Stimulated activated CD8-positive, alpha-beta memory T cell treated with anti-CD3 and anti-CD28 coated beads, Interleukin-7, amount 100 ng/mL, for 1 hour (primary cell): ENCODE measurements at places on chromosomes 5 and 9.

DNA sequence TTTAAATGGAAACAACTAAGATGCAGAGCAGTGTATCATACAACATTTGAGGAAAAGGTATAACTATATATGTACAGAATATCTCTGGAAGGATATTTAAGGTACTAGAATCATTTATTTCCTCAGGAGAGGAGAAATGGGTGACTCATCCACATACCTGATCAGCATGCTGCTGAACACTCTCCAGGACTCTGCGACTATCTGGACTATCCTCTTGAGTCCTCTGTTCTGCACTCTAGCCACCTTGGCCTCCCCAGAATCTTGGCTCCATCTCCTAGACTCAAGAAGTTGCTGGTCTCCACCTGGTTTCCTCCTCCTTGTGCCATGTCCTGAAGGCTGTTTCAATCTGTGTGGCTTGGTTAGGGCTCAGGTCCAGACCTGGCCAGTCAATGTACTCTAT is 8.8 kb upstream of the PRDM6 start:
- DNase-seq, result no peak

DNA sequence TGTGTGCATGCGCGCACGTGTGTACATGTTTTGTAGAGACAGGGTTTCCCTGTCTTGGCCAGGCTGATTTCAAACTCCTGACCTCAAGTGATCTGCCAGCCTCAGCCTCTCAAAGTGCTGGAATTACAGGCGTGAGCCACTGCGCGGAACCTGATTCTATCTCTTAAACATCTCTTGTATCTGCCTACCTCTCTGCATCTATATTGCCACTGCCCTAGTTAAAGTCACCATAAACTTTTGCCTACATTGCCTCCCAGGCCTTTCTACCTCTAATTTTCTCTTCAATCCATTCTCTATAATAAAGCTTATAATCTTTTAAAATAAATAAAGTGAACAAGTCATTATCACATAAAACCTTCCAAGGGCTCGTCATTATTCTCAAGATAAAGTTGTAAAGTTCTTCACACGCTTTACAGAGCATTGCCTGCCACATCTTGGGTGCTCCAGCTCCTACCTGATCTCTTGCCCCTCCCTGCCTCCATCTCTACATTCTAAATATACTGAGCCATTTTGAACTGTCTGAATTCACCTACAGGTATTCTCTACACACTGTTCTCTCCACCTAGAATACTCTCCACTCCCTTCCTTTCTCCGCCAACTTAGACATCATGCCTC is 15.0 kb downstream of the TRPM6 start:
- no peak for DNase-seq

GRCh38 chr5:138641547-138642298 is 66.5 kb upstream of the HSPA9 start:
- no peak for DNase-seq

DNA sequence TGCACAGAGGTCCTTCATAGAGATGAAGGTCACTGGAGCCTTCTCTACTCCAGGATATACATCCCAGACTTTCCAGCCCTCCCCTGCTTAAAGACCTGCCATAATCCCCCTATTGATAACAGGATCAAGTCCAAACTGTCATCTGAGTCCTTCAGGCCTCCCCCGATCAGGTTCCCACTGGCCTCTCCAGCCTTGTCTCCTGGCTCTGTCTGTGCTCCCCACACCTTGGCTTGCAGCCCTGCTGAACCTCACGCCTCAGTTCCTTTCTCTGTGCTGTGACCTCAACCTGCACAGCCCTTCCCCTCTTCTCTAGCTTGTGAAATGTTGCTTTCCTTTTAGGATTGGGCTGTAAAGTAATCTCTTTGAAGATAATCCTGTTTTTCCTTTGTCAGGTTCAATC is 2.5 kb upstream of the HRH2 start:
- DNase-seq, result no peak

DNA sequence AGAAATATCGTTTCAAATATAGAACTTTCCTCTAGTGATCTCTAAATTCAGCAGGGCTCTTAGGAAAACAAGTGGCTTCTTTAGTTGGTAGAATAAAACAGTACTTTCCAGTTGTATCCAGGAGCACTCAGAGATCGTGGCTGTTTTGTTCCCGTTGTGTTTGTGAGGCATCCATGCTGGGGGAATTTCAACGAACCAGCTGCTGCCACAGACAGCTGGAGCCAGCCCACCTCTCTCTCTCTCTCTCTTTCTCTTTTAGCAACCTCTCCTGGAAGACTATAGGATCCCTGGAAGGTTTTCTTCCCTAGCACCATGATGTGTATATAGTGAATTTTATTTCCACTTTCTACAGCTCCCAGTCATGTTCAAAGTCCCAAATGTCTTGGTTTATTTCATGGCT is 1116.0 kb upstream of the SEMA6A start:
- no peak for DNase-seq

GRCh38 chr5:124263680-124264491 is 482.6 kb downstream of the ZNF608 start:
- no peak for DNase-seq

- DNase-seq, result no peak
Measured at GRCh38 chr9:107337676-107338590, 54.9 kb downstream of the RAD23B start.

DNA sequence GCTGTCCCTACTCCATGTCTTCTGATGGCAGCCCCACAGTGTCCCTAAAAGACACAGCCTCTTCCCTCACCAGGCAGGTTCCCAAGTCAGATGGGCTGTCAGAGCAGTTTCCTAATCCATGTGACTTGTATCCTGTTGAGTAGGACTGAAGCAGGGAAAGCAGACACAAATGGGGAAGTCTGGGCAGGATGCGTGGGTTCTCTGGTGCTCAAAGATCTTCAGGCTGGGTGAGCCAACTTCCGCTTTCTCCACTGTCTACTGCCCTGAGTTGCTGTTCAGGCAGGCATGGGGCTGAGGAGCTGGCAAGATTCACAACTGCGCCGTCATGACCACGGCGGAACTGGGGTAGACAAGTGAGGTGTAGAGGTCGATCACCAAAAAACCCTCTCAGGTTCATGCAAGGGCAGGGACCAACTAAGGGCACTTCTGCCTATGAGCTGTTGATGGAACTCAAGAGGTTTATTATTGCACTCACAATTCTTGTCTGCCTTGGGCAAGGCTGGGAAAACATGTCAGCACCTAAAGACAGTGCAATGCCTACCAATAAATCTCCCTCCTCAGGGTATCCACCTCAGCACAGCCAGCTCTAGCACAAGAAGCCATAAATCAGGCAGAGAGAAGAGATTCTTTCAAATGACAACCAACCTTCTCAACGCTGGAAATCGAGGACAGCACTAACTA is 83.4 kb downstream of the RAPGEF1 start:
- DNase-seq, result peak; percentile 57

DNA sequence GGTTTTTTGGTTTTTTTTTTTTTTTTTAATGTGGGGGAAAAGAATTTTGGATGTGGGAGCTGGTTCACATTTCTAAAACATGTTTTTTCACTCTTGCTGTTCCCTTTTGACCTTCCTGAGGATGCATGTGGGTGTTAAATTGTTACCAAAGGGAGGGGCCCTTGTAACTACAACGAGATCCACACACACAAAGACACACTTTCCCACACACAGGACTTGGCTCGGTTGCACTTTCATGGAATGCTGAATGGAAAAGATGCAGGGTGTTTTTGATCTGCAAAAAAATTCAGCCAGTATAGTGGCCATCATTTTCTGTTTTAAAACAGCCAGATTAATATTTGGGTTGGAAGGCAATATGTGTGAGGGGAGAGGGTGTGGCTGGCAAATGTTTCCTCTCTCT is 576.9 kb downstream of the EBF1 start:
- DNase-seq, result no peak

DNA sequence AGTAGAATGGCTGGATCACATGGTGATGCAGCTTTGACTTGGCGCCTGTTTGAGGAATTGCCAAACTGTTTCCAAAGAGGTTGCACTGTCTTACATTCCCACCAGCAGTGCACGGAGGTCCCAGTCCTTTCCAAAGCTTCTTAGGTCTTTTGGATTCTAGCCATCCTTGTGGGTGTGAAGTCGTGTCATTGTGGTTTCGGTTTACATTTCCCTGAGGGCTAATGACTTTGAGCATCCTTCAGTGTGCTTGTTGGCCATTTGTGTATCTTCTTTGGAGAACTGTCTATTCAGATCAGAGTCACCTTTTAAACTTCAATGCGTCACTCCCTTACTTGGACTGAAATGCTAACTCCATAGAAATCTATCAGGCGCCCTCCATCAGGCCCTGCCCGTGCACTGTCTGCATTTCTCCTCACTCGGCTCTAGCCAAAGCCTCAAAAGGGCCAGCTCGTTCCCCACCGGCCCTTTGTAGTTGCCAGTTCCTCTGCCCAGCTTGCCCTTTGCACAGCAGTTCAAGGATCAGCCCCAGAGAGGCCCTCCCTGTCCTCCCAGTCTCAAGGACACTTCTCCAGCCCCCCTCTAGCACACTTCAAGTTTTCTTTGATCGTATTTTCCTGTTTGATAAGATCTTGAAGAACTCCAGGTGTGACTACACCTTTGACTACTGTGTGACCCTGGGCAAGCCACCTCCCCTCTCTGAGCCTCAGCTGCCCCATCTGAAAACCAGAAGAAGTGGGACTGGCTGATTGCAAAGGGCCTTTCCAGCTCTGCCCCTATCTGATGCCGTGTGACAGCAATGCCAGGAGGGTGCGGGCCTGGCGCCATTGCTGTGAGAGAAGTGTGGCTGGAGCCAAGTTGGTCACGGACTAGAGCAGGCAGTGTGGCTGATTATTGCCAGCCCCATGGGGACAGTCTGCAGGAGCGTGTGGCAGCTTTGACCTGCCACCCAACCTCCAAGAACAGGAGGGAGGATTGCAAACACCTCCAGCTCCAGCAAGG is 5.6 kb downstream of the HRH2 start:
- no peak for DNase-seq

DNA sequence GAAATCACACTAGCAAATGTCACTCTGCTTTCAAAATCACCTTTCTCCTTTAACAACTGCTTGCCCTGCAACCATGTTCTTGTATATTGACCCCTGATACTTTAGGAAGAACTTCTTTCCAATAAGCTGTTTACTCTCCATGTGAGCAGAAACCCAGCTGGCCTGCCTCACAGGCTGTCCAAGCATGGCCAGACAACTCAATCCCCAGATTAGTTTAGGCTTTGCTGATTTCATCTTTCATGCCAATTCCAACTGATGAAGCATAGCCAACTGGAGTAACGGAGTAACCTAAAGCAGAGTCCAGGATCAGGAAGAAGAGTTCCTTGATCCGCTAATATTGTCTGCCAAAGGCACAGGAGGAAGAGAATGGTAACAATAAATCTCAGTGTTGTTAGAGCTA is 56.7 kb upstream of the HTR1A start:
- DNase-seq, result no peak

DNA sequence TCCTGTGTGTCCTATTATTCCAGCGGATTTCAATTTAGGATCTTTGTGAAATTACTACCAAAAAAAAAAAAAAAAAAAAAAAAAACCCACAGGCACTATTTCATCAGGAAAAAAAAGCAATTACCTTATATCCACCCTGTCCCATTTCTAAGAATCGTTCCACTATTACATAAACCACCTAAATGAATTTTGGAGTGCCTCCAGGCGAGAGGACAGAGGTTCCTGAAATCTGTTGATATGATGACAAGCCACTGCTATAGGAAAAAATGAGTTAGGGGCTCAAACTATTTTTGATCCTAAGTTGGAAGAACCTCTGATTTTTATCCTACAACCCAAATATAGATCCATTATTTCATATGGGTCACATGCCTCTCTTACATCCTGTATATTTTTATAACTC is 177.9 kb downstream of the GNAQ start:
- DNase-seq, result no peak

DNA sequence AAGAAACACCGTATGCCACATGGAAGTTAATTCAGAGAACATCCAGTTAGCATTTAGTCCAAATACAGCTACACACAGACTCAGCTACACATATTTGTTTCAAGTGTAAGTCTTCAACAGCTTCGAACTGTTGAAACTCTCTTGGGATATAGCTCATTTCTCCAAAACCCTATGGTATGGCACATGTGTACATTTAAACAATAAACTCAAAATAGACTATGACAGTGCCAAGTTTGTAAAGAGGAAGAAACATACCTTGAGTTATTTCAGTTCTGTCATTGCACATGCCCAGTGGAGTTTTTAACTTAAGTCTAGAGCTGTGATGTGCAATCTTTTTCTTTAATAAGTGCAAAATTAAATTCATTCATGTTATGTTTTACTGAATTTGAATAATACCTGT is 155.1 kb upstream of the RAI14 start:
- DNase-seq, result no peak

DNA sequence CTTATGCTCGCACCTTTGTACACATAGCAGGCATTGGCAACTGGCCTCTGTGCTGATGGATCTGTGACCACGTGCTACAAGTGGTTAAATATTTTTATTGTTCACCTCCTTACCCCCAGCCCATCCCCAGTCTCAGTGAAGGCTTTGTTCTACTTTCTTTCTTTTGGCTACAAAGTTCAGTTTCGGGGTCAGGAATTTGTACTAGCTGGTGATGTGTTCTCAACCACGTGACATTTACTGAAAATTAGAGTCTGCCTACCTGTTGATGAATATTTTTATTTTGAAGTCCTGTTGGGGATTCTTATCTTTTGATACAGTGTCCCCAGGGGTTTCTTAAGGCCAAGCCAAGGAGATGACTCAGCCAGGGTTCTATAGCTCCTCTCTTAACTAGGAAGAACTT is 47.8 kb downstream of the C9orf57 start:
- no peak for DNase-seq

GRCh38 chr5:135375040-135375793 is 23.8 kb downstream of the MACROH2A1 start:
- no peak for DNase-seq

GRCh38 chr5:139871614-139872013 is 76.0 kb downstream of the PSD2 start:
- DNase-seq, result no peak

DNA sequence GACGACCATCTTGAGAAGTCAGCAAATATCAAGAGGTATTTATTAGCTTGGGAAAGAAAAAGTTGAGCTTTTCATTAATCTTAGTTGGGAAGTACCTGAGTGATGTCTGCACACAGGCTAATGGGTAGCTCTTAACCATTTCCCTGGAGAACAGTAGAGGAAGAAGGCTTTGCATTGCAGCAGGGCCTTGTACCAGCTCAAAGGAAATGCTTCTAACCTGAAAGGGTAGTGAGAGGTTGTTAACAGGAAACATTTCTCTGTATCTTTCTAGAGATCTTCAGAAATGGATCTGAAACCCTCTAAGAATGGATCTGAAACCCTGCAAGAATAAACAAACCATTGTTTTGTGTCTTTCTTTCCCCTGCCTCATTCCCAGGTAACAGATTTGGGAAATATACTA is 393.3 kb downstream of the PLK2 start:
- DNase-seq, result no peak
